ENCODE measurements at places on chromosomes 12 and 14.

GRCh38 chr12:124350491-124350890 lies 55.6 kb downstream of the RFLNA start:
- no peak overlapping the region for H3K27ac ChIP-seq
- no peak overlapping the region for H3K4me3 ChIP-seq
- H3K27me3 ChIP-seq: no peaks in the 10 kb centered on the region
- no peak for DNase-seq
- no peaks in the 10 kb centered on the region for H3K36me3 ChIP-seq

- H3K4me3 ChIP-seq: no peak overlapping the region
- DNase-seq: no peak
- no peaks in the 10 kb centered on the region for H3K4me1 ChIP-seq
- no peaks in the 10 kb centered on the region for H3K36me3 ChIP-seq
- H3K27ac ChIP-seq: no peak overlapping the region
- no peaks in the 10 kb centered on the region for H3K27me3 ChIP-seq
Observed at GRCh38 chr14:49363821-49364751, 222.1 kb downstream of the RPS29 start.

- peaks cover 5% of the 10 kb centered on the region for H3K27me3 ChIP-seq
- H3K36me3 ChIP-seq: no peaks in the 10 kb centered on the region
- H3K4me1 ChIP-seq: peaks cover 5% of the 10 kb centered on the region
- H3K27ac ChIP-seq: no peak overlapping the region
- H3K4me3 ChIP-seq: no peak overlapping the region
Observed at GRCh38 chr12:108759924-108760323, 28.6 kb upstream of the CORO1C start.

- no peaks in the 10 kb centered on the region for H3K36me3 ChIP-seq
- peaks cover 4% of the 10 kb centered on the region for H3K4me1 ChIP-seq
- H3K27me3 ChIP-seq: no peaks in the 10 kb centered on the region
- H3K27ac ChIP-seq: no peak overlapping the region
- no peak overlapping the region for H3K4me3 ChIP-seq
Observed at GRCh38 chr14:95784137-95784536, 70.2 kb upstream of the TCL1A start.

Measured in naive B cell (primary cell).